ENCODE measurements at places on chromosomes 13 and 19.

GRCh38 chr19:41350735-41351338, 2.9 kb downstream of the TGFB1 start:
- no peak for DNase-seq

DNA sequence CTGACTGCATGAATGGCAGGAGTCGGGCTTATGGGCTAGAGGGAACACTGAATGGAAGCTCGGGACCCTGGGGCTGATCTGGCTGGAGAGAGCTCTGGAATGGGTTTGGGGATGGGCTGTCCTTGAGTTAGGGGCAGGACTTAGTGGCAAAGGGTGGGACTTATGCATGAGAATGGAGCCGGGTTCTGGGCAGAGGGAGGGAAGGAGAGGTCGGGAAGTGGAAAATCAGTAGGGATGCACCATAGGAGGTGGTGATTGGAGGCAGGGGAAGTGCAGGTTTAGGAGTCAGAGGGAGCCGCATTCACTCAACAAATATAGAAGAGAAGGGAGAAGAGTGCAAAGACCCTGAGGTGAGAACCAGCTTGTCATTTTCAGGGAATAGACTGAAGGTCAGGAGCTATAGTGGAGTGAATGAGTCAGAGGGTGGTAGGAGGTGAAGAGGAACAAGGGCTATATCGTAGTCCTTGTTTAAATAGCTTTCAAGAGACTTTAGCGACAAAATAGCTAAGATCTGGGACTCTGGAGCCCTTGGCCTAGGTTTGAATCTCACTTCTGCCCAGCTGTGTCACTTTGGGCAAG, 748 bp downstream of the RAB4B start:
- no peak for DNase-seq

DNA sequence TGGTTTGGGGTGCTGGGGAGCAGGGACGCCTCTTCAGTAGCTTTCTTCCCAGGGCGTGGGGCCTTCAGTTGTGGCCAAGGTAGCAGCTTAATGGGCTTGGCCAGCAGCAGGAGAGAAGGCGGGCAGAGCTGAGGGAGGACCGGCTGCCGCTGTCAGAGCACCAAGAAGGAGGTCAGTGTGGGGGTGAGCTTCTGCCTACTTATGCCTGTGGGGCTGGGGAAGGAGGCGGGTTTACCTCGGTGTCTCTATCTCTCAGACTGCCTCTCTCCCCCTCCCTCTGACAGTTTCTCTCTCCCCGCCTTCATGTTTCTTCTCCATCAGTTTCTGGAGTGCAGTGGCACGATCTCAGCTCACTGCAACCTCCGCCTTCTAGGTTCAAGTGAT, at the start of gene CAPN12:
CAPN12 (minus strand) TSS at position 177 of the 384 bp plus-strand sequence. CDS start 309 bp downstream, outside the sequence.
- no peak for DNase-seq

- DNase-seq, result no peak
These were observed 10.3 kb downstream of the DYRK1B start for GRCh38 chr19:39823686-39824085.

DNA sequence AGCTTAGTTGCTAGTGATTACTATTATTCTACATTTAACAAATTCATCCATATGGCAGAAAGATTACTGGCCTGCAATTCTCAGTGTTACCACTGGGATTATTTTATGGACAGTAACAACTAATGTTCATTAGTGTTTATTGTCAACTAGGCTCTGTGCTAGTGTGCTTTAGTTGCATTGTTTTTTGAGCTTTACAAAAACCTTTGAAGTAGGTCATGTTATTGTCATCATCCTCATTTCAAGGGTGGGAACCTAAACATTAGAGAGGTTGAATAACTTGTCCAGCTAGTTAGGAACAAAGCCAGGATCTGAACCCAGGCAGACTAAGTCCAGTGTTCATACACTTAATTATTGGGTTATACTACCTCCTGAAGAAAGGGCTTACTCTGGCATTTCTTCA, 27.8 kb upstream of the TDRD3 start:
- no peak for DNase-seq

GRCh38 chr13:48873587-48873986, 102.1 kb upstream of the FNDC3A start:
- no peak for DNase-seq
